Activated T-cell treated with anti-CD3 and anti-CD28 coated beads for 24 hours (primary cell): ENCODE measurements at places on chromosomes 4 and X.

DNA sequence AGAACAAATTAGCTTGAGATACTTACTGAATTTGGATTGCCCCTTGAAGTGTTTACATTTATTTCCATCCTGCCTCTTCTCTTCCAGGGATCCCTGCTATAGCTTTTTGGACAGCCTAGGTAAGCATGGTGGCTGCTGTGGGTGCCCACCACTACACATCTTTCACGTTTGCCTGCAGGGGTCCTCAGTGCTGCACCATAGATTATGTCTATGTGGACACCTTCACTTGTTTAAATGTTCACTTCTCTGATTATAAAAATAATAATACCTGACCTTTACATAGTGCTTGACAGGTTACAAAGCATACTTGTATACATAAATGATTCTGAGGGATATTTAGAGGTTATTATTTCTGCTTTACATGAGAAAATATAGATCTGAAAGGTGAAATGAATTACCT is 67.9 kb upstream of the SLC4A4 start:
- DNase-seq = no peak

- no peak for DNase-seq
These were observed 21.1 kb upstream of the TRIM2 start for GRCh38 chr4:153183146-153183545.

GRCh38 chr4:149409555-149409962 is 406.1 kb downstream of the IQCM start:
- no peak for DNase-seq

DNA sequence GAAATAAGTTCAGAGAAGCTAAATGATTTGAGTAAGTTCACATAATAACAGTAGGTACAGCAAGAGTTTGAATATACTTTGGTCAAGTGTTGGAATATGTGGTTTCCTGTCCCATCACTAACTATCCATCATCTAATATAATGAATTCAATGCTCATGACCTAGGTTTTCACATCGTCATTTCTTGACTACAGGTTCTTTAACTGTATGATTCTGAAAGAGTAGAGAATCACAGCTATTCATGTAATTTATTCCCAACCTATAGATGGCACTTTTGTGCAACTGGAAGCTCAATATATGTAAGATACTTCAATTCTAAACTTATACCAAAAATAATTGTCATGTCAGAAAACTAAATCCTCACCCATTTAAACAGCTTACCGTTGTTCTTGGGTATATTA is 53.1 kb downstream of the TIGD2 start:
- no peak for DNase-seq

DNA sequence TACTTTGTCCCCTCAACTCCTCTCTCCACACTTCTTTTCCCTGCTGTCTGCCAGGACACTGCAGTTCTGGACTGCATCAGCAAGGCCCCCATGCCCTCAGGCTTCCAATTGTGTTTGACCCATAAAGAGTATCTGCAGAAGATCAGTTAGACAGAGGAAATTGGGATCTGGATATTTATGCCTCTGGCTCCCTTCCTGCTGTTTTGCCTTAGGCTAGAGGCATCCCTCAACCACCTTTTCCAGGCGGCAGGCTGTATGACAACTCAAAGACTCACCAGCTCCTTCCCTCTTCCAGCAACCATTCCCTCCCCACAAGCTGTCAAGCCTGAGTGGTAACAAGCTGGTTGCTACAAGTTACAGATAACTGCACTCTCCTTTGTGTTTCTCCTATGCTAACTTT is 66.4 kb upstream of the NDP start:
- no peak for DNase-seq

- DNase-seq = no peak
These were observed 21.3 kb downstream of the FGF2 start for GRCh38 chr4:122847931-122848330.

GRCh38 chr4:66091786-66092185 is 421.5 kb upstream of the EPHA5 start:
- DNase-seq = no peak

DNA sequence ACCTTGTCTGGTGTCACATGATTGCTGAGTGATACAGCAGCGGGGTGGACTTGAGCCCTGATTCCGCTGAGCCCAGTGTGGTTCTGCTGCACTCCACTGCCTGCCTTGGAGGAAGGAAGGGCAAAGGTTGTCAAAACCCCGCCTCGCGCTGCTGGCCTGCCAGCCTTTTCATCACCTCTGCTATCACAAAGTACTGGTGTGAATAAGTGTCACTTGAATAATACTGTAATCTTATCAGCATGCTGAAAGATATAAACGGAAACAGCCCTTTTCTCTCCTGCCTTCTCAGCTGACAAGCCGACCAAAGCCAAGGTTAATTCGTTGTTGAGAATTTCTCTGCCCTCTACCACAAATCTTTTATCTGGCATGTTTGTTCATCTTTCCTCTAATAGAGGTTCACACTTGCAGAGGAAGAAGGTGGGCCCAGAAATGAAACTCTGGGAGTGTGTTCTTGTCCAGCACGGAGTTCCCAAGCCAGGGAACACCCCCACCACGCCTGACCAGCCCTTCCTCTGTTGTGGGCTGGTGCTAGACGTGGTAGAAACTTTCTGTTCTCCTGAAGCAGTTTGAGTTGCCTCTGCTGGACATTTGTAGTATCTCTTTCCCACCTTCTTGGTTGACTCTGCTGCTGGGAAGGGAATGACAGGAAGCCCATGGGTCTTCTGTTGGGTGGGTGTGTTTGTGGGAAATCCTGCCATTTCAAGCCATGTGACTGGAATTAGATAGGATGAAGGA is 21.5 kb downstream of the FHDC1 start:
- no peak for DNase-seq

DNA sequence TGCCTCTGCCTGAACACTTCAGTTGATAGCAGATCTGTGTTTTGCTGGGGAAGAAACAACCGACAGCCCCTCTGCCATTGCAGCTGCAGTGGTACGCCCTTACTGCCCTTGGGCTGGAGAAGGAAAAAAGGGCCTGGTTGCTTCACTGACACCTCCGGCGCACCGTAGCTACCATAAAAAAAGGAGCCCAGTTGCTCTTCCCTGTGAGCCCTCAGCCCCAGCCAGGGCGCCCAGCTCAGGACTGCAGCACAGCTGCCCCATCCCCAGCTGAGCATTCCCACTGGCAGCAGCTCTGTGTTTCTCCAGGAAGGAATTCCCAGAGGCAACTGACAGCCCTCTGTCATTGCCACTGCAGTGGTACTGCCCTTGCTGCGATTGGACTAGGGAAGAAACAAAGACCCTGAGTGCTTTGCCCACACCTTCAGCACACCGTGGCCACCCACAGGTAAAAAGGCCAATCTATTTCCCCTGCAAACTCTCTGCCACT is 142.7 kb downstream of the DKK2 start:
- DNase-seq = no peak

- no peak for DNase-seq
These were observed 30.0 kb upstream of the FGFR3 start for GRCh38 chr4:1763070-1763549.

GRCh38 chr4:185212581-185212980 is 3.2 kb downstream of the SNX25 start:
- DNase-seq = no peak

DNA sequence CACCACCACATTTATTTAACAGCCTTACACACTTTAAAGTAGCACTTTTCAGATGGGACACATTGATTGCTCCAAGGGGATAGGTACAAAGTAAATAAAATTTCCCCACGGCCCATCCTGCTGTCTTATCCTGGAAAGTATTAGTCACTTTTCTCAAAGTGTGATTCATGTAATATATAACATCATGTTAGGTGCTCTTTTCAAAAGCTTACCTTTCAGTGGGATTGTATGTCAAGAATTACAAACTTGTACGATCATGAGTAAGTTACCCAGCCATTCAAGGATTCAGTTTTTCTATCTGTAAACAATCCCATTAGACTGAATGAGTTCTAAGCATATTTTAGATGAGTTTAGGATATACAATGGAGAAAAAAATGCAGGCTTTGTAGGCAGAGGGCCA is 876.6 kb upstream of the GRID2 start:
- no peak for DNase-seq

- no peak for DNase-seq
These were observed 69.1 kb upstream of the HPGD start for GRCh38 chr4:174591243-174592021.

- no peak for DNase-seq
These were observed 249.5 kb downstream of the PTTG2 start for GRCh38 chr4:38209654-38210053.

- DNase-seq = no peak
These were observed 53.5 kb downstream of the TMEM131L start for GRCh38 chr4:153519687-153520086.

DNA sequence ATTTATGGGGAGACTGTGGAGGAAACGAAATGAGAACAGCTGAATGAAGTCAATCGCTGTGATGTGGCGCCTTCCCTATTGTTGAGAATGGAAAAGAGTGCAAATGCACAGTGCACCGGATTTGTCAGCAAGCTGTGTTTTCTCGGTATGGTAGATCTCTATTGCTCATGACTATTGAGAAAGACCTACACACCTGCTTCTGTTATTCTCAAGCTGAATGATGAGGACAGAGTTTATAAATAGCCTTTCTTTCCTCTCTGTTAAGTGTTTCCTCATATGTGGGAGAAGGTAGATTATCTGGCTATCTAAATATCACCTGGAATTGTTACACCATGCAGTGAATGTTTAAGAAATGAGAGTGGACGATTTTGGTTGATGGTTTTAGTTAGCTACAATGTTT is 650.7 kb downstream of the IL1RAPL1 start:
- DNase-seq = no peak

DNA sequence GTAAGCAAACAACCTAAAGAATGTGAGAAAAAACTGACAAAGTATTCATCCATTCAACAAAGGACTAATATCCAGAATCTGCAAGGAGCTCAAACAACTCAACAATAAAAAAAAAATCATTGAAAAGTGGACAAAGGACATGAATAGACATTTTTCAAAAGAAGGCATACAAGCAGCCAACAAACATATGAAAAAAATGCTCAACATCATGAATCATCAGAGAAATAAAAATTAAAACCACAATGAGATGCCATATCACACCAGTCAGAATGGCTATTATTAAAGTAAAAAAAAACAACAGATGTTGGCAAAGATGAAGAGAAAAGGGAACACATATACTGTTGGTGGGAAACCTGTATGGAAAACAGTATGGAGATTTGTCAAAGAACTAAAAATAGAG is 120.7 kb upstream of the ADGRL3 start:
- DNase-seq = no peak

DNA sequence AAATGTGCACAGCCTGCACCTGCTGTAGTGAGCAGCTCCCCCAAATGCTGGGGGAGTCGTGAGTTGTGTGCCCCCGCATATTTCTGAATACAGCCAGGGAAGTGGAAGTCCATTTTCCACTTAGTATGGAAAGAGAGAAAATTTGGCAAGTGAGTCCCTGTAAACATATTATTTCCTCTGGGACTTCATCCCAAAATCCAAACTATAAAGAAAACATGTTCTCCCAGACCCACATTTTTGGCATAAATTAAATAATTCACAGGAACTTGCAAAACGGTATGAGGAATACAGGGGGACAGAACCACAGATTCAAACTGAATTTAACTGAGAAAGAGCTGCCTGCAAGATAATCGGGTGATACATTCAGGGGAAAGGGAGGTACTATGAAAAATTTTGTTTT is 107.2 kb downstream of the GPR143 start:
- no peak for DNase-seq

GRCh38 chrX:69539437-69539836 is 35.3 kb downstream of the NALF2 start:
- no peak for DNase-seq
